DMS153 (cell line): ENCODE measurements at places on chromosomes 13 and 19.
A peak's percentile ranks its signal among the peaks of the same experiment; 100 is the strongest.

DNA sequence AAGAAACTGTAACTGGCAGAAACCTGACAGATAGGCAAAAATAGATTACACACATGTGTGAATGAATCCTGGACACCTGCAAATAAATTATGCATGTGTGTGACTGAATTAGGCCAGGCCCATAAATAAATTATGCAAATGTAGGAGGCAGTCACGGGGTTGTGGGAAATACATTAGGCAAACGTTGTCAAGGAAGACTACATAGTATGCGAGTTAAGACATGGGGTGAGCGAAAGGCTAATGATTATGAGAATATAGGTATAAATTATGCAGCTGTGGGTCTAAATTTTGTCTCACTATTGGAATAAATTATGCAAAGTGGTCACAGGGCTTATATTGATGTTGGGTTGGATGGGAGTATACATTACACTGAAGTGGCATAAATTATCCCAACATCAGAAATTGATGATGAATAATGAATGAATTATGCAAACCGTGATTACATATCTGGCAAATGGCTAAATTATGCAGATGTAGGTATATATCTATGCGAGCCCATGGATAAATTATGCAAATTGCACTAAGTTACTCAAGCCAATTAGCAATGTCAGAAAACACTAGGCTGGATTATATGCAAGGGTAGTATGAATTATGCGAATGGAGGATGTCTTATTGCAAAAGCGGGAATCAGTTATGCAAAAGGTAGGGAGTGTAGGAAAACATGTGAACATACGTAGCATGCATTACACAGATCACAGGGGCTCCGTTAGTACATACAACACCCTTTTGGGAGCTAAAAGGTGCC is 6.8 kb downstream of the SLC8A2 start:
- no peak for DNase-seq

DNA sequence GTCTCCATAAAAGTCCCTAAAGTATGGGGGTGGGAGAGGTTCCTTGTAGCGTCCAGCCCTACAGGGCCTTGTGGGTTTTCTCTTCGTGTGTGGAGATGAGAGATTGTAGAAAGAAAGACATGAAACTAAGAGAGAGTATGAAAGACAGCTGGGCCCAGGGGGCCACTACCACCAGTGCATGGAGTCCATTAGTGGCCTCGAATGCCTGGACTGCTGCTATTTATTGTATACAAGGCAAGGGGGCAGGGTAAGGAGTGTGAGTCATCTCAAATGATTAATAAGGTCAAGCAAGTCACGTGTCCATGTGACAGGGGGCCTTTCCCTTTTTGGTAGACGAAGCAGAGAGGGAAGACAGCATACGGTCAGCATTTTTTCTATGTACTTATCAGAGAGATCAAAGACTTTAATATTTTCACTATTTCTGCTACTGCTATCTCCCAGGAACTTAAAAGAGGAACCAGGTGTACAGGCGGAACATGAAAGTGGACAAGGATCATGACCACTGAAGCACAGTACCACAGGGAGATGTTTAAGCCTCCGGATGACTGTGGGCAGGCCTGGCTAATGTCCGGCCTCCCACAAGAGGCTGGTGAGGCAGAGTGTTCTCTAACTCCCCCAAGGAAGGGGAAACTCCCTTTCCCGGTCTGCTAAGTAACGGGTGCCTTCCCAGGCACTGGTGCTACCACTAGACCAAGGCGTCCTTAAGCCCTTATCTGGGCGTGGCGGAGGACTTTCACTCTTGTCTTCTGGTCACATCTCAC is 25.5 kb downstream of the FGF21 start:
- DNase-seq = no peak

GRCh38 chr13:28002886-28003698 is 14.6 kb upstream of the URAD start:
- DNase-seq = no peak

DNA sequence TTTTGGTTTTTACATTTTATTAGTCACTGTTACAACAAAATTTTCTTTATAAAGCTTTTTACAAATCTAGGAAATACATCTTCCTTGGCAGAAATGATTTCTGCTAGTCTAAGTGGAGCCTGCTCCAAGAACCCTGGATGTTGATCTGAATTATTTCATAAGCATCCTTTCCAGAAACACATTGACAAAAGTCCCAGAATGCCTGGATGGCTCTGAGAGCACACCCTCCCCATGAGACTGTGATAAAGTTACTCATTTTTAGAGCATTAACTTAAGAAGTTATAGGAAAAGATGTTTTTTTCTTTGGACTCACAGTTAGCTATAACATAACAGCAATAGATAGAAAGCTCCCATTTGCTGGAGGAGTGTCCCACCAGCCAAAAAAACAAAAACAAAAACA is 559.6 kb upstream of the SPRY2 start:
- no peak for DNase-seq

DNA sequence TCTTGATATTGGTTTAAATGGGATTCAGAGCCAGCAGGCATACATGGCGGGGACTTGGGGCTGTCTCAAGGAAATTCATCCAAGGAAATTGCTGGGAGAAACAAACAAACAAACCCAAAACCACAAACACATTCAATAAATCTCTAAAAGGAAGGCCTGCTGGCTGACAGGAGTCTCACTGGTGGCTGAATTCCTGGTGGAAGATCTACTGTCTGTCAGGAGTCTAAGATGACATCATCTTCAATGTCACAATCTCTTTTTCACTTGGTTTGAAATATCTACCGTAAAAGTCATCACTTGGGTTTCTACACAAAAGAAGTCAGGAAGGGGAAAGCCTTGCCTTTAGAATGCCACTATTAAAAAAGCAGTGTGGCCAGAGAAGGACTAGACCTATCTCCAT is 87.9 kb downstream of the KLF5 start:
- DNase-seq = no peak

DNA sequence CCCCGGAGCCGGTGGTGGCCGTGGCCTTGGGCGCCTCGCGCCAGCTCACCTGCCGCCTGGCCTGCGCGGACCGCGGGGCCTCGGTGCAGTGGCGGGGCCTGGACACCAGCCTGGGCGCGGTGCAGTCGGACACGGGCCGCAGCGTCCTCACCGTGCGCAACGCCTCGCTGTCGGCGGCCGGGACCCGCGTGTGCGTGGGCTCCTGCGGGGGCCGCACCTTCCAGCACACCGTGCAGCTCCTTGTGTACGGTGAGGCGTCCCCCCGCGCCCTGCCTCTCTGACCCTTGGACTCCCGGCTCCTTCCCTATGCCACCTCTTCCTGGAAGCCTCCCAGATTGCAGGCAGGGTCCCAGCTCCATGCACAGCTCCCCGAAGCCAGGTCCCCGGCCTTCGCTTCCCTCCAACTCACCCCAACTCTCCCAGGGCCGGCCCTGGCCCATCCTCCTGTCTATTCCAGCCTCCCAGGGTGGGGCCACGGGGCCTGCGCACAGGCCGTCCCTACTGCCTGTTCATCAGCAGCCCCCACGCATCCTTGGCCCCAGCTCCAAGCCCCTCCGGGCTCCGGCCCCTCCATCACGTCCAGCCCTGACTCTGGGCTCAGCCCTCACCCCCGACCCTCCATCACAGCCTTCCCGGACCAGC is 1.7 kb downstream of the MADCAM1 start:
- no peak for DNase-seq

- no peak for DNase-seq
Observed at GRCh38 chr13:114062754-114063153, 69.7 kb downstream of the RASA3 start.

DNA sequence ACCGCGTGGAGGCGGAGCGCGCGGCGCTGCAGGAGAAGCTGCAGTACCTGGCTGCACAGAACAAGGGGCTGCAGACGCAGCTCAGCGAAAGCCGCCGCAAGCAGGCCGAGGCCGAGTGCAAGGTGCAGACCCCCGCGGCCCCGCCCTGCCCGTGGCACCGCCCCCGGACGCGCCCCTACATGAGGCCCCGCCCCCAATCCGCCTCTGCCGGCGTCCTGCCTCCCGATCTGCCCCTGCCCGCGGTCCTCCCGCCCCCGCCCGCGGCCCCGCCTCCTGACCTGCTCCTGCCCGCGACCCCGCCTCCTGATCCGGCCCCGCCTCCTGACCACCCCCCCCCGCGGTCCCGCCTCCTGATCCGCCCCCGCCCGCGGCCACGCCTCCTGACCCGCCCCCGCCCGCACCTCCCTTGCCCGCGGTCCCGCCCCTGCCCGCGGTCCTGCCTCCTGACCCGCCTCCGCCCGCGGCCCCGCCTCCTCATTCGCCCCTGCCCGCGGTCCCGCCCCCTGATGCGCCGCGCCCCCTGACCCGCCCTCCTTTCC is 11.7 kb downstream of the PRR36 start:
- DNase-seq = peak; percentile 69
